Endothelial cell (in vitro differentiated cells): ENCODE measurements at places on chromosomes 12 and 14. TPM values are rescaled to one million over a fixed set of nuclear protein-coding genes. Genes with fewer than 3 reads are reported as not detected.

GMFB gene
- 86.2 TPM for total RNA-seq

AKAP3 gene
- 1.8 TPM for total RNA-seq

C14orf119 gene
- total RNA-seq, result 55.2 TPM

ART4 gene
- 3.5 TPM for total RNA-seq

BEGAIN gene
- 1.6 TPM for total RNA-seq

- DNase-seq, result no peak
- H3K27me3 ChIP-seq, result peaks cover 7% of the 10 kb centered on the region
- no peak overlapping the region for H3K4me3 ChIP-seq
- H3K27ac ChIP-seq, result no peak overlapping the region
- H3K4me1 ChIP-seq, result peaks cover 18% of the 10 kb centered on the region
- H3K36me3 ChIP-seq, result peaks cover 8% of the 10 kb centered on the region
Observed at GRCh38 chr12:27967551-27968054, 4.9 kb downstream of the PTHLH start.

DNA sequence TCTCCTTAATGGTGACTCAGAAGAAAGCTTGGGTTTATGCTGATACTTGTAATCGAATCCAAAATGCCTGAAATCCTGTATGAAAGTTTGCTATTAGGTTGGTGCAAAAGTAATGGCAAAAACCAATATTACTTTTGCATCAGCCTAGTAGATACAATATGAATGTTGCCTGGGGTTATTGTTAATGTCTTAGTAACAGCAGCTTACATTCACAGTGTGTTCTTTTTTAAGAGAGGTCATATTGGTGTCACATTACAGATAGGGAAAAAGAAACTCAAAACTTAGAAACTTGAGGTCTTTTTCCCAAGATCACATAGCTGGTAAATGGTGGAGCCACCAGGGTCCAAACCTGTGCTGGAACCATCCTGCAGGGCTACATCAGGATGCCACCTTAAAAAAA lies 25.2 kb downstream of the SRGAP1 start:
- DNase-seq, result no peak
- no peaks in the 10 kb centered on the region for H3K36me3 ChIP-seq
- peaks cover 9% of the 10 kb centered on the region for H3K4me1 ChIP-seq
- no peak overlapping the region for H3K27ac ChIP-seq
- H3K27me3 ChIP-seq, result peaks cover 2% of the 10 kb centered on the region

- no peak for DNase-seq
- H3K36me3 ChIP-seq, result peaks cover 27% of the 10 kb centered on the region
- no peak overlapping the region for H3K4me3 ChIP-seq
- peak overlapping the region; percentile 4 for H3K27ac ChIP-seq
- H3K27me3 ChIP-seq, result peaks cover 8% of the 10 kb centered on the region
Observed at GRCh38 chr14:49849213-49849847, 3.3 kb downstream of the NEMF start.

GRCh38 chr12:117125272-117125613 lies 26.0 kb upstream of the TESC start:
- no peak for DNase-seq
- H3K4me1 ChIP-seq, result peaks cover 24% of the 10 kb centered on the region
- peaks cover 8% of the 10 kb centered on the region for H3K36me3 ChIP-seq
- peaks cover 6% of the 10 kb centered on the region for H3K27me3 ChIP-seq
- H3K4me3 ChIP-seq, result no peak overlapping the region
- no peak overlapping the region for H3K27ac ChIP-seq

DNA sequence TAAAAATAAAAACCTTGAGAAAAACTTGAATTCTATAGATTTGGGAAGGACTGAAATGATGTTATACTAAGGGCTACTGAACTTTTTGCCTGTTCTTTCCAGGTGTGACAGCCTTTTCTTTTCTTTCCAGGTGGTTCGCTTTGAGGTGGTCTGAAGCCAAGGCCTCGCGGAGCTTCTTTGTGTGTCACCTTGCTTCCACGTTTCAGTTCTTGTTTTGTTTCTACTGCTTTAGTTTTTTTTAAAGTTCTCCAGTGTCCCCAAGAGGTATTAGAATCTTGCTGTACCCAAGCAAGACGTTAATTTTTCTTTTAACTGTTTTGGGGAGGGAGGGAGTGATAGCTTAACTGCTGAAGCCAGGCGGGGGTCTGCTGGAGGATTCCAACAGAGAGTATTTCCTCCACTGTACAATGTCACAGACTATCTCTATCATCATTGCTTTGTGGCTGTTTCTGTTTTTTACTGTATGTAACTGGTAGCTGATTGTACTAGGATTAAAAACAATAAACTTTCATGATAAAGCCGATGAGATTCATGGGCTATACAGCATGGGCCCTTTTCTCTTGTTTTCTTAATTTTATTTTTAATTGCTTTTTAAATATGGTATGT lies 40.2 kb downstream of the PROX2 start:
- no peak overlapping the region for H3K4me3 ChIP-seq
- no peaks in the 10 kb centered on the region for H3K4me1 ChIP-seq
- H3K27ac ChIP-seq, result no peak overlapping the region
- no peak for DNase-seq
- no peaks in the 10 kb centered on the region for H3K27me3 ChIP-seq

- no peak overlapping the region for H3K27ac ChIP-seq
- no peak for DNase-seq
- no peaks in the 10 kb centered on the region for H3K27me3 ChIP-seq
- peaks cover 35% of the 10 kb centered on the region for H3K4me1 ChIP-seq
Observed at GRCh38 chr12:29208060-29208459, 59.0 kb downstream of the FAR2 start.

DNA sequence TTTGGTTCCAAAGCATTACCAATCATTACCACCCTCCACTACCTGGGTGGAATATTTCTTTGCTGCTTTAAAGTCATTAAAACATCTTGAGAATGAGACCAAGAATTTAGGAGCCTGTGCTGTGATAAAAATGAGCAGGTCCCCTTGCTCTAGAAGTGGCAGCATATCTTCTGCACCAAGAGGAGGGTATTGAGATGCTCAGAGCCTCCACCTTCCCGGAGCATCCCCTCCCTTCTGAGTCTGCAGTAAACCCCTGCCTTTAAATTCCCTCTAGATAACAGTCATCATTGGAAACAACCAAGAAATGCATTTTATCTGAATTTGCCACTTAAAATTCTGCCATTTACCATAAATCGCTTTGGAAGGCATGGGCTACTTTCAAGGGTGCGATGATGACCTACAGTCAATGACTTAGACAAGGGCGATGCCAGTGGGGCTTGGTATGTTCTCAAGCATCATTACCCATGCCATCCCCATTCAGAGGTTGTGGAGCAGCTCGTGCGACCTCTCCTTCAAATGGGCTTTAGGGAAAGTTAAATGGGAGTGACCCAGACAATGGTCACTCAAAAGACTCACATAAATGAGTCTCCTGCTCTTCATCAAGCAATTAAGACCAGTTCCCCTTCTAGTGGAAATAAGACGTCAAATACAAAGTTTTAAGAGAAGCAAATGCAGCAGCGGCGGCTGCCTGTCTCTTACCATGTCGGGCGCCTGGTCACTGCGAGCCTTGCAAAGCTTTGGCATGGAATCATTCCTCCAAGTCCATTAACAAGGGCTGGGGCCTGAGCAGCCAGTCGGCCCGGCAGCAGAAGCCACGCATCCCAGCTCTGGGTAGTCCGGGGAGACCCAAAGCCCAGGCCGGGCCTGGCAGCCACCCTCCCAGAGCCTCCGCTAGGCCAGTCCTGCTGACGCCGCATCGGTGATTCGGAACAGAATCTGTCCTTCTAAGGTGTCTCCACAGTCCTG lies 334.5 kb downstream of the TMEM121 start:
- no peak overlapping the region for H3K27ac ChIP-seq
- H3K4me1 ChIP-seq, result no peaks in the 10 kb centered on the region
- H3K36me3 ChIP-seq, result peaks cover 19% of the 10 kb centered on the region

DNA sequence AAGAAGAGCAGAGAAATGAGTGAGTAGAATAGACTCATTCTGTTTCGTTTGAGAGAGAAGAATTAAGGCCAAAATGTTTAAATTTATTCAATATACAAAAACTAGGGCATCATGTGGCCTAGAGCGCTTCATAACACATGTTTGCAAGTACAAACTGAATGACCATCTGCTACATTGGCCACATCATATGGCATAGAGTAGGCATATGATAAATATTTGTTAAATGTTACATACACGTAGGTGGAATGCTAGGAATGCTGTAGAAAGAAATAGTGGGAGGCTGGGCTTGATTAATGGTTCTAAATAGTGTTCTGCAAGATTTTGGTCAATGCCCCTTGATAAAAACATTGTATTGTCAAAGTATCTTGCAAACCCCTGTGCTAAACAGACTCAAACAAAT lies 10.8 kb downstream of the MGP start:
- H3K36me3 ChIP-seq, result no peaks in the 10 kb centered on the region
- H3K4me3 ChIP-seq, result no peak overlapping the region
- H3K27me3 ChIP-seq, result no peaks in the 10 kb centered on the region
- no peak overlapping the region for H3K27ac ChIP-seq
- no peak for DNase-seq
- H3K4me1 ChIP-seq, result peaks cover 16% of the 10 kb centered on the region

DNA sequence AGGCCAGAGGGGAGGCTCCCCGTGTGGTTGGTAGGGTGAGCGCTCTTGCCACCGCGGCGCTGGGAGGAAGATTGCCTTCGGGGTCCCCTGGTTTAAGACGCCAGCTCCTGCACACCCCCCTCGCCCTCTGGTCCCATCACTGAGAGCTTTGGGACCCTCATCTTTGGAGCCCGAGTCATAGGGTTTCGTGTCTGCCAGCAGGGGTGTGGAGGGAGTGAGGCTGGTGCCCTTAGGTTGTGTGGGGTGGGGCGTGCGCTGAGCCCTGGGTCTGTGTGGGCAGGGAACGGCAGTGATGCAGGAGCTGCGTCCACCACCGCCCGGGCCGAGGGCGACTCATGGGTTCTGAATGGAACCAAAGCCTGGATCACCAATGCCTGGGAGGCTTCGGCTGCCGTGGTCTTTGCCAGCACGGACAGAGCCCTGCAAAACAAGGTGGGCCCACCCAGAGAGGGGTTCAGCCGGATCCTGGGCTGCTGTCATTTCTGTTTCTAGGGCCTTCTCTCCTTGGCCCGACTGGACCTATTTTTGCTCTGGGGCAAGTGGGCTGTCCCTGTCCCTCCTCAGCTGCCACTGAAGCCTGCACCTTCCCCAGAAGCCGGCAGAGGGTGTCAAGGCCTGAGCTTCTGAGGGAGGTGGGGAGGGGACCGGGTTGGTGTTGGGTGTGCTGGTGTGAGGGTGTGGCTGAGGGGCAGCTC lies 12.1 kb downstream of the ACADS start:
- H3K36me3 ChIP-seq, result peaks cover 6% of the 10 kb centered on the region
- H3K4me1 ChIP-seq, result no peaks in the 10 kb centered on the region
- H3K27me3 ChIP-seq, result peaks cover 3% of the 10 kb centered on the region

GRCh38 chr12:12788675-12789368 lies 3.4 kb downstream of the APOLD1 start:
- peak; percentile 40 for DNase-seq
- H3K27me3 ChIP-seq, result peaks cover 1% of the 10 kb centered on the region
- H3K27ac ChIP-seq, result peak overlapping the region; percentile 36
- no peak overlapping the region for H3K4me3 ChIP-seq
- H3K4me1 ChIP-seq, result peaks cover 20% of the 10 kb centered on the region
- no peaks in the 10 kb centered on the region for H3K36me3 ChIP-seq

DNA sequence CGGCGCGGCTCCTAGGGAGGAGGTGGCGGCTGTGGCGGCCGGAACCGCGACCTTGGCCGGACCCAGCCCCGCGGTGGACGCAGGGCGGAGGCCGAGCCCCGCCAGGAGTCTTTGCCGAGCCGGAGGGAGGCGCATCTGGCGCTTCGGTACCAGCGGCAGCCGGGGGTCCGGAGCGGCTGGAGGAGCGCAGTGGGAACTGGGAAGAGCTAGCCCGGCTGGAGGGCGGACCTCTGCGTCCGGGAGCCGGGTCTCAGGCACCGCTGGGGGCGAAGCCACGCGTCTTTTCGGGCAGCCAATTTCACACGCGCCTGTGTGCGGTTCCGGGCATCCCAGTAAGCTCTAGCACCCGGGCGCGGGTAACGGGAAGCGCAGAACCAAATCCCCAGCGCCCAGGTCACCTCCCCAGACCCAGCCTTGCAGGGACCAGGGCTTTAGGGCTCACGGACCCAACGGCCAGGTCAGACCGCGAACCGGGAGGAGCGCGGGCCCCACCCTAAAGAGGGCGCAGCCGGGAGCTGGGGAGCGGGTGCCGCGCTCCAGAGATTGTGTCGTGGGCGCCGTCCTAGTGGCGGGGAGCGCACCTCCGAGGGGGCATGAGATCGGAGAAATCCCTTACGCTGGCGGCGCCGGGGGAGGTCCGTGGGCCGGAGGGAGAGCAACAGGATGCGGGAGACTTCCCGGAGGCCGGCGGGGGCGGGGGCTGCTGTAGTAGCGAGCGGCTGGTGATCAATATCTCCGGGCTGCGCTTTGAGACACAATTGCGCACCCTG lies 89.4 kb downstream of the GALNT8 start:
- H3K27ac ChIP-seq, result no peak overlapping the region
- H3K36me3 ChIP-seq, result peaks cover 16% of the 10 kb centered on the region
- DNase-seq, result peak; percentile 75
- H3K4me3 ChIP-seq, result peak overlapping the region; percentile 62
- peaks cover 42% of the 10 kb centered on the region for H3K4me1 ChIP-seq
- H3K27me3 ChIP-seq, result peaks cover 12% of the 10 kb centered on the region

- no peak overlapping the region for H3K27ac ChIP-seq
- no peaks in the 10 kb centered on the region for H3K36me3 ChIP-seq
- DNase-seq, result no peak
- no peak overlapping the region for H3K4me3 ChIP-seq
Observed at GRCh38 chr14:100566119-100566518, 21.1 kb downstream of the BEGAIN start.

DNA sequence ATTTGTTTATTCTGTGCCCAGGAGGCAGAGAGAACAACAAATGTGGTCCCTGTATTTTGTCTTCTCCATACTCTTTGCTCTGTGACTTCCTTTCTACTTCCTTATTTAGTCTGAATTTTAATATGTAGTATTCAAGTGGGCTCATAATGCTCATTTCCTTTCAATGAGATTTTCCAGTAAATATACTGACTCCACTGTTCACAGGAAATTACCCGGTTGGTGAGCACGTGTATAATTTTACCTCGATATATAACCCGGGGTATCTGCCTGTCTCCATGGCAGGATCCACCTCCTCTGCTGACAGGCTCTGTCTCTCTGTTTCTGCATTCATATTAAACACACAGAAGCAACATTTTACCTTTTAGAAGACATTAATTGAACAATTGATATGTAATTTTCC lies 166.0 kb downstream of the SLC38A4 start:
- no peak for DNase-seq
- H3K27me3 ChIP-seq, result no peaks in the 10 kb centered on the region
- H3K27ac ChIP-seq, result no peak overlapping the region
- no peak overlapping the region for H3K4me3 ChIP-seq
- H3K4me1 ChIP-seq, result peaks cover 19% of the 10 kb centered on the region
- H3K36me3 ChIP-seq, result no peaks in the 10 kb centered on the region

GRCh38 chr12:9669534-9669933 lies at the start of gene CLEC2D:
TSS of gene CLEC2D (plus strand) at chr12:9669713. CDS start at chr12:9669735, 22 bp downstream.
- no peak within 1 kb of the TSS for H3K4me3 ChIP-seq
- H3K4me1 ChIP-seq, result peaks cover 6% of the 10 kb centered on the region
- H3K36me3 ChIP-seq, result peaks cover 38% of the 10 kb centered on the region
- DNase-seq, result no peak
- no peaks in the 10 kb centered on the region for H3K27me3 ChIP-seq
- H3K27ac ChIP-seq, result no peak within 1 kb of the TSS

- no peak overlapping the region for H3K4me3 ChIP-seq
- no peaks in the 10 kb centered on the region for H3K36me3 ChIP-seq
- no peaks in the 10 kb centered on the region for H3K27me3 ChIP-seq
- DNase-seq, result no peak
Observed at GRCh38 chr14:102279282-102279681, 25.7 kb downstream of the MOK start.

- DNase-seq, result no peak
- H3K27me3 ChIP-seq, result peaks cover 5% of the 10 kb centered on the region
- H3K4me1 ChIP-seq, result no peaks in the 10 kb centered on the region
- no peak overlapping the region for H3K4me3 ChIP-seq
Observed at GRCh38 chr14:72503271-72503670, 390.6 kb downstream of the DPF3 start.
